ENCODE measurements at places on chromosomes 2 and 18. TPM values are rescaled to one million over a fixed set of nuclear protein-coding genes. Genes with fewer than 3 reads are reported as not detected.

HOXD8 gene
- total RNA-seq = not detected

DNA sequence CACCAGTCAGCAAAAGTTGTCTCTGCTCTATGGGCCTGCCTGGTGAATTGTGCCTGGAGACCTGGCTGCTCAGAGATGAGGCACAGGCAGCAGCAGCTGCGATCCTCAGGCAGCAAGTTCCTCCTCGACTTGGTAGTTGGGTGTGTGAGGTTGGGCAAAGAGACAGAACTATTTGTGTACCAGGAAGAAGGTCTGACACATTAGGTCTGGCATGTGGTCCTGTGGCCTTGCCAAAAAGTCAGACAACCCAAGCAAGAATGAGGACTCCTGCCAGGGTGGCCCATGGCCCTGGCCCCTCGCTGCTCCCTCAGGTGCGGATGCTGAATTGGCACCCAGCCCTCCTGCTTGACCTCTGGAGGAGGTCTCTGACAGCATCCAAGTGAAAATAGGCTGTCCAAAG is 192.7 kb downstream of the DYSF start:
- H3K4me1 ChIP-seq = no peaks in the 10 kb centered on the region
- no peak overlapping the region for H3K27ac ChIP-seq
- H3K36me3 ChIP-seq = peaks cover 1% of the 10 kb centered on the region
- no peak for DNase-seq
- H3K4me3 ChIP-seq = no peak overlapping the region

DNA sequence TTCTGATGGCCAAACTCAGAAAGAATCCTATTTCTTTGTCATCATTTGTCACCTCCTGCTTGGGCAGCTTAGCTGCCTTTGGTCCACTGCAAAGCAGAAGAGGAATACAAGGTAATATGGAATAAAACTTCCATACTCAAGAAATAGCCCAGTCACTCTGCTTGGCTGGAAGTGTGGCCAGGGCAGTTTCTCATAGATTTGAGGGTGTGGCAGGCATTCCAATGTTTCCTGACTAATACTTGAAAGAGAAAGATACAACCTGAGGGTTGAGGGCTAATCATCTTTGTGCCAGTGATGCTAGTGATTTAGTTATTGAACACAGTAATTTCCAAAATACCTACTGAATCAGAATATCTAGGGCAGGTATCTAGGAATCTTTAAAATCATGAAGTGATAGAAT is 83.1 kb downstream of the FAM161A start:
- no peaks in the 10 kb centered on the region for H3K36me3 ChIP-seq
- no peak overlapping the region for H3K27ac ChIP-seq
- no peak for DNase-seq

SNRNP27 gene
- 54.4 TPM for total RNA-seq

STK16 gene
- total RNA-seq = 36.0 TPM

DNA sequence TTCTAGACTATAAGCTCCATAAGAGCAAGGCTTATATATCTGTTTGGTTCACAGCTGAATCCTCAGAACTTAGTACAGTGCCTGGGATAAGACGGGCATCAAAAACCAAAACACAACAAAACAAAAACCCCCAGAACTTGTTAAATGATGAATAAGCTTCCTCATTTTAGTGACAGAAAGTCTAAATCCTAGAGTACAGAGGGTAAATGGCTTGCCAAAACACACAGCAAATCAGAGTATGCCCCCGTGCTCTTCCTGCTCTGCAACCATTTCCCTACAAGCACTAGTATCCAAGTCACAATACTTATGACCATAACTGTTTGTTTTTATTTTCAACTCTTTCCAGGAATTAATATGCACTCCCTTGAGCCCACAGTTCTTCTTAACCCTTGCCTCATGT is 10.1 kb downstream of the ZNF521 start:
- H3K4me1 ChIP-seq = no peaks in the 10 kb centered on the region
- H3K27ac ChIP-seq = no peak overlapping the region
- H3K4me3 ChIP-seq = no peak overlapping the region
- no peak for DNase-seq
- H3K36me3 ChIP-seq = no peaks in the 10 kb centered on the region
- peaks cover 26% of the 10 kb centered on the region for H3K27me3 ChIP-seq

QPCT gene
- total RNA-seq = 1.1 TPM

DNA sequence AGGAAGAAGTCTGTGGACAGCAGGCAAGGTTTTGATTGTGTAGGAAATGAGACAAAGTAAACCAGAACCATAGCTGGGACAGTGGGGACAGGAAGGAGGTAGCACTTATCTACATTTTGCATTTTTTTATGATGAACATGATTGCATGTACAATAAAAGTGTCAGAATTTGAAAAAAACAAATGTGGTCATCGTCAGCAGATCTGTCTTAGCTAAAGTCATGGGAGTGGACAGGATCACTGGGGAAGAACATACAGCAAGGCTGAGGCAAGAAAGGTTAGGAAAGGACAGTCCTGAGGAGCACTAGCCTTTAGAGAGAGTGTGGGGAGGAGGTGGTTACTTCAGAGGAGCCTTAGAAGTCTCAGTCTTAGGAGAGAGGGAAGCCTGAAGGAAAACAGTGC is 35.1 kb upstream of the SLC14A2 start:
- no peak for DNase-seq
- no peaks in the 10 kb centered on the region for H3K36me3 ChIP-seq
- H3K27me3 ChIP-seq = peaks cover 3% of the 10 kb centered on the region
- H3K4me1 ChIP-seq = no peaks in the 10 kb centered on the region

GRCh38 chr18:52678034-52678433 is 338.0 kb downstream of the DCC start:
- H3K4me3 ChIP-seq = no peak overlapping the region
- no peaks in the 10 kb centered on the region for H3K27me3 ChIP-seq
- H3K27ac ChIP-seq = no peak overlapping the region
- H3K4me1 ChIP-seq = no peaks in the 10 kb centered on the region
- H3K36me3 ChIP-seq = no peaks in the 10 kb centered on the region

DNA sequence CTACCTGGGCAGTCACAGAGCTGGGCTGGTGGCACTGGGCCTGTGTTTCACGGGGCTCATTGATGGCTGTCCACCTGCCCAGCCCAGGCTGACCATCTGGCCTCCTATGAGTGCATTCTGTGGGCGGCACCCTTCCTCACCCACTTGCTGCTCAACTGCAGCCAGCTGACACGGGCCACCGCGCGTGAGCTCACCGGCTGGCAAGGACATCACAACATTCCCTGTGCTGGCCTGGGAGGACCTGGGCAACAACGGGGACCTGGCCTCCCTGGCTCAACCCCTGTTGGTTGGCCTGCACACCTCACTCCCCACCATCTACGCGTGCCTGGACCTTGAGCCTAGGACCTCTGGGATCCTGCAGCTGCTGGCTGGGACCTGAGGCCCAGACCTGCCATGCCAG is 98.2 kb upstream of the DTNA start:
- no peak for DNase-seq
- H3K36me3 ChIP-seq = no peaks in the 10 kb centered on the region

DNA sequence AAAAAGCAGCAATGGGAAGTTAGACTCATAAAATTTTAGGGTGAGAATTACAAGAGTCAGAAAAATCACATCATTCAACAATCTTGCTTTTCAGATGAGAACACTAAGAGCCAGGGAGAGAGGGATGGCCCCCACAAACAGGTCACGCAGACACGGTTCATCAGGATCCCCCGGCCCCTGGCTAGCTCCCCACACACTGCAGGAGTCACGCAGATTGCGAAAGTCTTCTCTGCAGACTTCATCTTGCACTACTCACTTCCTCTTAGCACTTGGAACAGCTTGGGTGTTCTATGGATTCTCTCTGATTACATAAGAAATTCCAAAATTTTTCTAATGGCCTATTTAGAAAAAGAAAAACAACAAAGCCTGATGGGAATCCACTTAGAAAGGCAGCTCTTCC is 21.6 kb upstream of the SULT1C2 start:
- H3K4me3 ChIP-seq = no peak overlapping the region
- H3K36me3 ChIP-seq = no peaks in the 10 kb centered on the region
- H3K27ac ChIP-seq = no peak overlapping the region
- peaks cover 12% of the 10 kb centered on the region for H3K27me3 ChIP-seq

DSG2 gene
- 0.25 TPM for total RNA-seq

- H3K4me3 ChIP-seq = no peak overlapping the region
- H3K27ac ChIP-seq = no peak overlapping the region
- DNase-seq = no peak
- H3K27me3 ChIP-seq = no peaks in the 10 kb centered on the region
- H3K4me1 ChIP-seq = no peaks in the 10 kb centered on the region
Observed at GRCh38 chr2:51919395-51919794, 887.5 kb upstream of the NRXN1 start.

- no peak overlapping the region for H3K4me3 ChIP-seq
- no peak overlapping the region for H3K27ac ChIP-seq
- H3K27me3 ChIP-seq = no peaks in the 10 kb centered on the region
- DNase-seq = no peak
Observed at GRCh38 chr2:18845854-18846445, 256.6 kb upstream of the NT5C1B start.

DNA sequence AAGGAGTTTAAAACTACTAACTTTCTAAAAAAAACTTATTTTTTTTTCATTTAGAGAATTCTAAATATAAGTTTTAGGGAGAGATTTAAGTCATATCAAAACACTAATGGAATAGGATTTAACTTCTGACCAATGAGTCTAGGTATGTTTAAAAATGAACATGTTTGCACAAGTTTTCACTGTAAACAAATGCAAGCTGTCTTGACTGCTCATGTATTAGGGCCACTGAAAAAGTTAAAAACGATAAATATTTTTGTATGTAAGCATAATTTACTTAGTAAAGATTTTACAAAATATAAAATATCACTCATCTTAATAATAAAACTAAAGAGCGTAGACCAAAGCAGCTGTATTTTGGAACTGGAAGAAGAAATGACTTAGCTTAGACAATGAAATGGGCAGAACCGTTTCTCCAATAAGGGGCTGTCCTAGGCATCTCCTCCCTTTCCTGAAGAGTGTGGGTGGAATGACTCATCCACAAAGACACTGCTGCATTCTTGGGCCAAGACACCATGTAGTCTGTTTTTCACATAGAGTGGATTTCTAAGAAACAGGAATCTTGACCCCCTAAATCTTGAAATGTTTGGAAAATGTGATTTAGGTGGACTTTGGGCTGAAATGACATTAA is 118.8 kb downstream of the MEP1B start:
- no peak overlapping the region for H3K27ac ChIP-seq
- peaks cover 2% of the 10 kb centered on the region for H3K27me3 ChIP-seq
- H3K4me1 ChIP-seq = no peaks in the 10 kb centered on the region
- no peak overlapping the region for H3K4me3 ChIP-seq

DNA sequence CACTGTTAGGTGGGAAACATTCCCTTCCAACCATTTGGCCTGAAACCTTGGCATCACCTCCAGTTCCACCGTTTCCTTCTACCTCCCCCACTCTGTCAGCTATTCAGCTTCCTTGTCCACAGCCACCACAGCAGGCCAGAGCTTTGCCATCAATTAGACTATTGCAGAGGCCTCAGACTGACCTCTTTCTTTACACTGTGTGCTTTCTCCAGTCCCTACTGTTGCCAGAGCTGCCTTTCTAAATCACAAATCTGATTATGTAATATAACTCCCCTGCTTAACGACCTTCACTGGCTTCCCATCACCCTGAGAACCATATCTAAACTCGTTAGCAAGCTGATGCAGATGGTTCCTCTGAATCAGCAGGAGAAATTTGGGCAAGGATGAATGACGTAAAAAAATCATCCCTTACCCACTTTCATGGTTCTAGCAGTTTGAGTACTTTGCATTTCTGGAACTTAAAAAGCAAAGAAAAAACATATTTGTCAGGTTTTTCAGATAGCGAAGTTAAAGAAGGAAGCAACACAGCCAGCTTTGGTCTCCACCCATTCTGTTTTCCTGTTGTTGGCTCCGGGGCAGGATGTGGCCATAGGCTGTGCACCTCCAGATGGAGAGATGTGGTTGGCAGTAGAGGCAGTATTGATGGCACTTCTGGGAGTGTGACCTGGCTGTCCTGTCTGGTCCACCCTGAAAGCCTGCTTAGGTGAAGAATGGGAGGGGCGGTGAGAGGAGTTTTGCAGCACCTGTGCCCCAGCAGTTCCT is 422.1 kb downstream of the PARD3B start:
- H3K36me3 ChIP-seq = peaks cover 32% of the 10 kb centered on the region
- peak overlapping the region; percentile 58 for H3K4me3 ChIP-seq
- peak overlapping the region; percentile 83 for H3K27ac ChIP-seq

DNA sequence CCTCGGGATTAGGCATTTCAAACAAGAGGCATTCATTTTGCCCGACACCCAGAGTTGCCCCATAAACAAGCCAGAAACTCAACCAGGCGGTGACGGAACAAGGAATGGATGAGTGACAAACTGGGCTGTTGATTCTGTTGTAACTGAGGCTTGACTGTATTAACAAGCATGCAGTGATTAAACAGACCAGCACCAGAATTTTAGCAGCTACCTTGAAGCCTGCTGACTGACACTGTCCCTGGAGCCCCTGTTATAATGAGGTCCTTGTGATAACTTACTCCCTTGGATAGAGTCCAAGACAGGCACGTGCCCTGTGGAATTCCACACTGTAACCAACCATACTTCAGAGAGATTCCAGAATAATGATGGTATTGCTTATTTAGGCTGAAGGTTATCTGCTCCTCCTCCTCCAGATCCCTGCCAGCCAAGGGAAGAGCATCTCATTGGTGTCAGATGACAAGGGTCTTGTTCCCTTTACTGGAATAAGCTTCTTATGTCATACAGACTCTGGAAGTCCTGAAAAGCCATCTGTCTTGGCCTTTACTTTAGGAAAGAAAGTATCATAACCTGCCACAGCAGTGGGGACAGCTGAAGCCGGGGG is 97.1 kb upstream of the RMDN2 start:
- no peaks in the 10 kb centered on the region for H3K36me3 ChIP-seq
- H3K4me3 ChIP-seq = no peak overlapping the region
- peaks cover 8% of the 10 kb centered on the region for H3K4me1 ChIP-seq
- H3K27me3 ChIP-seq = no peaks in the 10 kb centered on the region

DNA sequence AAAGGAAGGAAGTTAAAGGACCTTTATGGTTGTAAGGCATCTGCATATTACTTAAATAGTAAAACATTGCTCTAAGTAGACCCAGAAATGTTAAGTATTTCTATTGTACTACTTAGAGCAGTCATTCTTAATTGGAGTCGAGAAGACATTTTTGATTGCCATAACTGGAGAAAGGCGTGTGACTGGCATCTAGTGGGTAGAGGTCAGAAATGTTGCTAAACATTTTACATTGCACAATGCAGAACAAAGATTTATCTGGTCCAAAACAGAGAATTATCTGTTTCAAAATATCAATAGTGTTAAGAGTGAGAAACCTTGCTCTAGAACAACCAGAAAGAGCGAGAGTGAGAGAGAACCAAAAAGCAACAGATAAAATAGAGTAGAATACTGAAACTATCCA is 23.3 kb upstream of the ROCK1 start:
- H3K27me3 ChIP-seq = peaks cover 4% of the 10 kb centered on the region
- no peaks in the 10 kb centered on the region for H3K36me3 ChIP-seq
- no peak for DNase-seq
- no peak overlapping the region for H3K27ac ChIP-seq

MYL1 gene
- total RNA-seq = not detected

- H3K4me3 ChIP-seq = no peak overlapping the region
- no peaks in the 10 kb centered on the region for H3K27me3 ChIP-seq
- no peaks in the 10 kb centered on the region for H3K4me1 ChIP-seq
- no peaks in the 10 kb centered on the region for H3K36me3 ChIP-seq
- no peak overlapping the region for H3K27ac ChIP-seq
- DNase-seq = no peak
Observed at GRCh38 chr2:179606141-179606540, 255.3 kb downstream of the ZNF385B start.

- H3K27me3 ChIP-seq = peaks cover 24% of the 10 kb centered on the region
- no peak overlapping the region for H3K4me3 ChIP-seq
- peaks cover 2% of the 10 kb centered on the region for H3K4me1 ChIP-seq
- no peak for DNase-seq
- H3K27ac ChIP-seq = no peak overlapping the region
Observed at GRCh38 chr2:168999668-169000213, 31.4 kb downstream of the ABCB11 start.

RNF152 gene
- 0.23 TPM for total RNA-seq
